ENCODE measurements at places on chromosomes 2 and 18.

- DNase-seq = no peak
Observed at GRCh38 chr2:6812857-6813530, 52.7 kb downstream of the CMPK2 start.

GRCh38 chr2:128451084-128452023, 132.7 kb upstream of the HS6ST1 start:
- no peak for DNase-seq

DNA sequence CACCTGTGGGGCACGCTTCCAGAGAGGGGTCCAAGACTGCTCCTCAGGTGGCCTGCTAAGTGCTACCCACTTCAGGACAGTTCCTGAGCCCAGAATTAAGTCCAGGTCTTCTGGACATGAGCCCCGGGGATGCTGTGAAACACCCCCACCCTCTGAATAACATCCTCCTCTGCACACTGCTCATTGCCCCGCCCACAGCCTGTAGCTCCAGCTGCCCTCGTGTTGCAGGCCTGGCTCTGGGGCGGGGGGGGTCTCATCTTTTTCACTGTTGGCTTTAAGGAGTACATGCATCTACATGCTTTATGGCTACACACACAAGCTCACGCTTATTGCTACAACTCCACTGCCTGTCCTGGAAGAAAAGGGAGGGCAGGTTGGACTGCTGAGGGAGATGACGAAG, 92.8 kb downstream of the PTGR3 start:
- no peak for DNase-seq

DNA sequence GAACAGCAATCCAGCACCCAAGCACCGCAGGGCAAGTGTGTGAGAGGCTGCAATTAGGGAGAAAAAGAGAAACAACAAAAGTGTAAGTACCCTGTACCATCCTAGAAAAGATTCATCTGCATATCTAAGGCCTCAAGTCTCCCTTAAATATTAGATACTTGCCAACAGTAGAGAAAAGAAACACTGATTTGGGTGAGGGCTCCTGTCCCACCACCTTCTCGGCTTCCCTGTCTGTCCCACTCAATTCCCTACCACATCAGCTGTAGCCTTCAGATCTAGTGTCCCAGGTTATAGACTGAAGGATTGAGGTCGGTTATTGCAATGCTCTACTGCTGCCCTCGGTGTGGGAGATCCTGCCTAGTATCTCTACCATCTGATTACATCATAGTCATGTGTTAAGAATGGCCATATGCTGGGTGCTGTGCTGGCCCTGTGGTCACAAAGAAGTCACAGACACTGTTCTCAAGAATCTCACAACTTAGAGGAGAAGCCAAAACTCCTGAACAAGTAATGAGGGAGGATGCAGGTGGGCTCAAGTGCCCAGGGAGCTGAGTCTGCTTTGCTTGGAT, 2.5 kb downstream of the RAX start:
- DNase-seq = no peak

- DNase-seq = no peak
Observed at GRCh38 chr2:6510532-6510931, 355.2 kb downstream of the CMPK2 start.

Measured in pancreas (tissue), 10 donors.